ENCODE measurements at places on chromosomes 2 and 18.

DNA sequence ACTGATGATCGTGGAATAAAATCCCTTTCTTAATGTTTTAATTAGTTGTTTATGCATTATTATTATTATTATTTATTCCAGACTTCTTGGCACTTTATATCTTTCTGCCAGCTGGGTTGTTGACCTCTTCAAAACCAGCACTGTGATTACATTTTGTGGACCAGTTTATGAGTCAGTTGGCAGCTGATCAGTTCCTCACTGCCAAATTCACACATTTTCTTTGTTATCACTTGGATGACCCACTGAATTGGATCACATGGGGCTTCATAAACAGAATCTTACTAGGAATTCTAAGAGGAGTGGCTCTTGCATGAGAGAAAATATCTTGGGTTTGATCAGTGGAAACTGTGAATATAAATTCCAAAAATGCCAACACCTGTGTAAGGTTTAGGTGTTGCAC is 321.8 kb upstream of the SPRED2 start:
- no peak for DNase-seq

DNA sequence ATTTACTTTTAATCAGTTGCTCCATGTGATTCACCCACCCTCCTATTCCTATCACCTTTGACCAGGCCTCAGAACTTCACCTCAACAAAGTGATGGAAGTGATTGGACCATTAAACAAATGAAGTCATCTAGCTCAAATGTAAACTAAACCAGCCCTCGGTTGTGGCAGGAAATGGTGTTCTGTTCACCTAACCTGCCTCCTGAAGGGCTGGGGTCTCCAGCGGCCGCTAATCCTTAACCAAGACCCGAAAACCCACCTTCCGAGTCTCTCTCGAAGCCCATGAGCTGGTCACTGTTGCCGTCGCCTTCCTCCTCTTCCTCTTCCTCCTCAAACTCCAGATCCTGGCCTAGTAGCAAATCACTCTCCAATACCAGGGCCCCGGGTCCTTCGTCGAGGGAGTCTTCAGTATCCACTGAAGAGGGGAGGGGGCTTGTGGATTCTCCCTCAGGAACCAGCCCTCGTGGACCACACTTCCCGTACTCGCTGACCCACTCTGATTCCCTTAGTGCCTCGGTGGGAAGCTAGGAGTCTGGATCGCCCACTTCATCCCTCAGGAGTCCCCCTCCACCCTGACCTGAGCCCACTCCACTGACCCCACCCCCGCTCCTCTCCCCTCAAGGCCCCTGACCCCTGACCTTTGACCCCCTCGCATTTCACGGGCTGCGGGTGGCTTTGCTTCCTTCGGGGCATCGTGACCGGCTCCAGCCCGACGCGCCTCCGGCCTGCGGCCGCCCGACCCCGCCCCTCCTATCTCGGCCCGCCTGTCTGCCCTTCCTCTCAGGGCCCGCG is 503 bp downstream of the ZNF513 start:
- no peak for DNase-seq

GRCh38 chr2:96423291-96423690 is 81.9 kb downstream of the NEURL3 start:
- no peak for DNase-seq

GRCh38 chr2:241275910-241276309 is 39.6 kb downstream of the HDLBP start:
- DNase-seq: no peak

GRCh38 chr2:72750977-72751639 is 74.7 kb downstream of the EXOC6B start:
- DNase-seq: no peak

DNA sequence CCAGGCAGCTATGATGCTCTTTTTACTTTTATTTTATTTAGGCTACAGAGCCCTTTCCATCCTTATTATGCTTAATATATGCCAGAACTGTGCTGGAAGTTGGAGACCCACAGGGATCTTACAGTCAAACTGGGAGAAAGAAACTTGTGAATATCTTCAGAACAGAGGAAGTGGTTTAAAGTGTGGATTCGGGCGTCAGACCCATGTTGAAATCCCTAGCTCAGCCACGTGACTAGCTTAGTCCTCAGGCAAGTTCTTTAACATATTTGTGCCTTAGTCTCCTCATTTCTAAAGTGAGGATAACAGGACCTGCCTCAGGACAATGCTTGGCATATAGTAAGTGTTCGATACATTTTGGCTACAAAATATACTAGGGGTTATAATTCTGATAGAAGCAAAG is 59.1 kb downstream of the MAP3K20 start:
- no peak for DNase-seq

DNA sequence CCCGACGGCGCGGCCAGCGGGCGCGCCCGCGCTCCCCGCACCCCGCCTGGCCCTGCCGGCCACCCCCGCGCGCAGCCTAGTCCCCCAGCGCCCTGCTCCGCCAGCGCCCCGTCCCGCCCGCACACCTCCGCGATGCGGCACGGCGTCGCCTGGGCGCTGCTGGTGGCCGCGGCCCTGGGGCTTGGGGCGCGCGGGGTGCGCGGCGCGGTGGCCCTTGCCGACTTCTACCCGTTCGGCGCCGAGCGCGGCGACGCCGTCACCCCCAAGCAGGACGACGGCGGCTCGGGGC is 232 bp downstream of the SNED1 start:
- DNase-seq: no peak

- DNase-seq: no peak
Observed at GRCh38 chr18:77130229-77131099, 2.1 kb downstream of the MBP start.

DNA sequence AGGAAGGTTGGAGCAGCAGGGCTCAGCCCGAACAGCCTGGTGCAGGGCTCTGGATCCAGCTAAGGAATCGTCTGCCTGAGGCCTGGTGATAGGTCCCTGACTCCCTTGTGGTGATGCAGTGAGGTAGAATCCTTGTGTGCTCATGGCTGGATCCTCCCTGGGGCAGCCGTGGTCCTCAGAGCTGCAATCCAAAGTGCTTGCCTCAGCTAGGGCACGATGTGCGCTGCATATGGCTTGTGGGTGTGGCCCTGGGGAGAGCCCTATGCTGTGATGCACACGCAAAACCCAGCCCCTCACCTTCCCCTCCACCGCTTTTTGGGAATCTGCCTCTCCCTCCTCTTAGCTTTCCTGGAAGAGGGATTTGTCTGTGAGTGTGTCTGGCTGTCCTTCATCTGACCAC is 142.2 kb downstream of the DYSF start:
- DNase-seq: no peak

DNA sequence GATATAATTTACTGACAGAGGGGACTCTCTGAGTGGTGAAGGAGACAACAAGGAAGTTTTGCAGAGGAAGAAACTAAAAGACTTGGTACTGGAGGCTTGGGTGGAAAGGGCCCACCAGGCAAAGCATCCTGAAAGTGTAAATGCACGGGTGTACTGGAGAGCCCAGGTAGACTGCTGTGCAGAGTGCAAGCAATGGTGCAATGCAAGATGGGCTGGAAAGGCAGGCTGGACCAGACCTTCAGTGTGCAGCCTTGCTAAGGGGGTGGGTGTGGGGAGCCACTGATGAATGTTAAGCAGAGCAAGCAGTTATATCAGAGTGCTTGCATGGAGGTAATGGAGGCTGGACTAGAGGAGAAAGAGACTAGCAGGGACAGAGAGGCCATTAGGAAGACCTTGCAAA is 10.7 kb downstream of the C2orf74 start:
- DNase-seq: no peak

DNA sequence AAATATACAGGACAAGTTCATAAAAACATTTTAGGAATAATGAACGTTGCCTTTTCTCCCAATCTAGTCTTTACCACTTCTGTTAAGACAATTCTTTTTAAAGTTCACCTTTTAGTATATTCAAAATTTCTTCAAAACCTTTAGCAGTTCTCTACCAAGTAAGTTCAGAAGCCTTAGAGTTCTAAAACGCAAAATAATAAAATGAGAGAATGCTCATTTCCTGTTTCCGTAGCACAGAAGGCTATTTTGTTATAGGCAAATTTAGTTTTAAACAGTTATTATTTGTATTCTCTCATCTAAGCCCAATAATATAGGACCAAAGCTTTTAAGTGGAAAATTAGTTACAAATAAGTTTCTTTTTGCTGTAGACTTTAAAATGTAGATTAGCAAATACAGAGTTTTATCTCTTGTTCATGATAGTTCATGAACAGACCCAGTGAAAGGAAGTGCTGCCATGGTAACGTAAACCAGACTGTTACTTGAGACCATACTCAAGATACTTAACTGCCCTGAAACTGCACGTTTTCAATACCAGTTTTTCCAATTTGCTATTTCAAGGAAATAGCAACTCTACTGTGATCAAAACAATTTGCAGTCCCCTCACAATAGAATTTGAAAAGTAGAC is 173.1 kb upstream of the STON1 start:
- no peak for DNase-seq

- DNase-seq: no peak
Observed at GRCh38 chr2:223884399-223884798, 47.0 kb upstream of the AP1S3 start.

- no peak for DNase-seq
Observed at GRCh38 chr2:36906277-36906676, 60.1 kb downstream of the STRN start.

All from activated CD4-positive, alpha-beta T cell treated with anti-CD3 and anti-CD28 coated beads for 24 hours (primary cell).